ENCODE measurements at places on chromosomes 6 and 20. TPM values are rescaled to one million over a fixed set of nuclear protein-coding genes. Genes with fewer than 3 reads are reported as not detected.

DNA sequence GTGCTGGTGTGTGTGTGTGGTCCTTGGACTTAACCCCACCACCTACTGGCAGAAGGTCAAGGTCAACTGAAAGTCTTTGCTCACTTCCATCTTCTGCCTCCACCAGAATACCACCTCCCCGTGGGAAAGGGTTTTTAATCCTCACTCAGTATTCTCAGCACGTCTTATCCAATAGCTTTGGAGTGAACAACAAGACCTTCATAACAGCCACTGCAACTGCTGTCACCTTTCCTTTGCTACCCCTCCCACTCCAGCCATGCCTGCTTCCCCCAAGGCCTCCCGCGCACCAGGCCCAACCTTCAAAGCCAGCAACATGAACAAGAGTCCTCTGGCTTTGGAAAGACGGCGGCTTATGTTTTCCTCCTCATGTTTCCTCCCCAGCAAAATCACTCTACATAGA, 787 bp upstream of the BTN2A2 start:
- no peak overlapping the region for H3K27ac ChIP-seq
- no peak for DNase-seq
- no peak overlapping the region for H3K4me3 ChIP-seq
- H3K36me3 ChIP-seq: no peaks in the 10 kb centered on the region

- no peaks in the 10 kb centered on the region for H3K27me3 ChIP-seq
- H3K27ac ChIP-seq: no peak overlapping the region
- no peaks in the 10 kb centered on the region for H3K36me3 ChIP-seq
- no peaks in the 10 kb centered on the region for H3K4me1 ChIP-seq
These were observed 7.2 kb downstream of the UTRN start for GRCh38 chr6:144292372-144292771.

DNA sequence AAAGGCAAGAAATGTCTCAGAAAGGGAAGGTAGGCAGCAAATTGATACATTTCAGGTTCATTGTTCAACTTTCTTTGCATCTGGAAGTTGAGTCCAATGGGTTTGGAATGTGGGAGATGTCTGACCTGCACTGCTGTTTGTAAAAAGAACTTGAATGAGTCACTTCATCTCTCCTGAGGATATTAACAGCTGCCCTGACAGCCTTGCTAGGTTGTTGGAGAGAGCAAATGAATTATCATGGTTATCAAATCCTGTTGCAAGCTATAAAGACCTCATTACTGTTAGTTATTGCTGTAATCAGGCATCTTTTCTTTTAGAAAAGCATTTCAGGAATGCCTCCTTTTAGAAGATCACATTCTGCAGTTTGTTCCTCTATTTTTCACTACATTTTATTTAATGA, 23.0 kb upstream of the FLRT3 start:
- no peak overlapping the region for H3K27ac ChIP-seq
- H3K4me1 ChIP-seq: no peaks in the 10 kb centered on the region
- H3K4me3 ChIP-seq: no peak overlapping the region
- H3K36me3 ChIP-seq: no peaks in the 10 kb centered on the region
- no peaks in the 10 kb centered on the region for H3K27me3 ChIP-seq
- DNase-seq: no peak

- H3K4me3 ChIP-seq: no peak overlapping the region
- DNase-seq: no peak
- no peaks in the 10 kb centered on the region for H3K36me3 ChIP-seq
These were observed 14.3 kb downstream of the PARD6B start for GRCh38 chr20:50745634-50746137.

- no peak for DNase-seq
- no peaks in the 10 kb centered on the region for H3K27me3 ChIP-seq
- peak overlapping the region; percentile 91 for H3K27ac ChIP-seq
- peaks cover 5% of the 10 kb centered on the region for H3K36me3 ChIP-seq
- H3K4me3 ChIP-seq: peak overlapping the region; percentile 54
- H3K4me1 ChIP-seq: peaks cover 23% of the 10 kb centered on the region
These were observed 677 bp downstream of the NEURL2 start for GRCh38 chr20:45890077-45890984.

DNA sequence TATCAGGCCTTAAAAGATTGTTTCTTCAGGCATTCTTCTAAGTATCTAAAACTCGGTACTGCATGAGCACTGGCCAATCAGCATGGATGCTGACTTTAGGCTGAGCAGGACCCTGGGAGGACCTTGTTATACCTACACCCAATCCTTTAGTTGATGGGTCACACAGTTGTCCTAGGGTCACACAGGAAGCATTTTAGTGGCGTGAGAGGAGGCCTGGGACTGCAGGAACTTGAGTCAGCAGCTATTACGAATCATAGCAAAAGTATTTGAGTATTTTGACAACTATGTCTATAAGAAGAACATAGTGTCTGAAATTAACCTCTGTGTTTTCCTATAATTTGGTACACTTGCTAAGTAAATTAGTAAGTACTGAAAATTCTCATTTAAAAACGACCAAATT, 741.4 kb downstream of the HACE1 start:
- H3K36me3 ChIP-seq: no peaks in the 10 kb centered on the region
- no peak overlapping the region for H3K27ac ChIP-seq
- no peaks in the 10 kb centered on the region for H3K27me3 ChIP-seq
- no peak for DNase-seq

- no peaks in the 10 kb centered on the region for H3K36me3 ChIP-seq
- no peak overlapping the region for H3K4me3 ChIP-seq
- DNase-seq: no peak
- H3K4me1 ChIP-seq: no peaks in the 10 kb centered on the region
These were observed 309.2 kb upstream of the SPTLC3 start for GRCh38 chr20:12699374-12700228.

- H3K4me3 ChIP-seq: no peak overlapping the region
- H3K36me3 ChIP-seq: peaks cover 4% of the 10 kb centered on the region
- no peak for DNase-seq
- H3K27ac ChIP-seq: peak overlapping the region; percentile 95
- H3K27me3 ChIP-seq: no peaks in the 10 kb centered on the region
- H3K4me1 ChIP-seq: peaks cover 88% of the 10 kb centered on the region
These were observed 3.7 kb downstream of the TNFAIP3 start for GRCh38 chr6:137870744-137871247.

DNA sequence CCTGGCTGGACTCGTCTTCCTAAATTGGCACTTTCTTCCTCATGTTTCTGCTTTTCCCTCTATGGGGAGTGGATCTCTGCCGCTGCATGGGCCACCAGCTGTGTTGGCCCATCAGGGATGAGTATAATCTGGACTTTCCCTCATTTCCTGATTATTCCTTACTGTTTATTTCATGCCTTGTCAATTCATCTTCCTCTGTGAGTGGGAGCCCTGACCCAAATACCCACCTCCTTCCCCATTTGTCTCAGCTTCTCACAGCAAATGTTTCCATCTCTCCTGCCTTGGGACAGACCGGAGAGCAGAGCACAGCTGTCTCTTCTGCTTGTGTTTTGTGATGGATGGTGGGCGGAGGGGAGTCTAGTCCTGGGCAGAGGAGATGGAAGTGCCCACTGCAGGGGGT, 212.7 kb downstream of the UST start:
- H3K4me3 ChIP-seq: no peak overlapping the region
- H3K4me1 ChIP-seq: no peaks in the 10 kb centered on the region

DNA sequence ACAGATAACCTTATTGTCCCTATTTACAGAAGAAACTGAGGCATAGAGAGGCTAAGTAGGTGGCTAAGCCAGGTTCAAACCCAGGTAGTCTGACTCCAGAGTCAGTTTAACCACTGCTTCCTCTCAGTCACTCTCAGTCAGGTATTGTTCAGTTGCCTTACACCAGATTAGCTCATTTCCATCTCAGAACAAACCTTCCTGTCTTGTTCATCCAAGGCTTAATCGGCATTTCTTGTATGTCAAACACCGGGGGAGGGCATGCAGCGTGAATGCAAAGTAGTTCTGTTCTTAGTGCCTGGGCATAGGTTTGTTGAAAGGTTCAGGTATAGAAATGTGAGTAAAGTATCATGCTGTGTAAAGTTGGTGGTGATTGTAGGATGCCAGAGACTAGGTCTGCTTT, 51.7 kb downstream of the CTNNBL1 start:
- no peak overlapping the region for H3K27ac ChIP-seq
- no peak for DNase-seq
- no peaks in the 10 kb centered on the region for H3K4me1 ChIP-seq
- peaks cover 55% of the 10 kb centered on the region for H3K36me3 ChIP-seq
- H3K27me3 ChIP-seq: no peaks in the 10 kb centered on the region

DNA sequence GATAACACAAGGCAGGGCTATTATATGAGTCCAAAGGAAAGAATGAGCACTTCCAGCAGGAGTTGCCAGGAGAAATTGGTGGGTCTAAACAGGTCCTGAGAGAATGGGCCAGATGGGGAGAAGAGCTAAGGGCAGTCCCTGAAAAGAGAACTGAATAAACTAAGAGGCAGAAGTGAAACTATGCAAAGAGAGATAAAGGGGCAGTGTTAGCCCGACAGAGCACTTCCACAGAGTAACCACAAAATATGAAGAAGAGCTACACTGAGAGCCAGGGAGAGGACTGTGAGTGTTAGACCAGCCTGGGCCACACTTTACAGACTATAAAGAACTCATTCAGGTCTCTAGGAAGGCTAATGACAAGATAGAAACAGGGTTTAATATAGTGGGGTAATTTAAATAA, 43.8 kb downstream of the RALGAPA2 start:
- no peaks in the 10 kb centered on the region for H3K36me3 ChIP-seq
- no peaks in the 10 kb centered on the region for H3K27me3 ChIP-seq
- DNase-seq: no peak
- H3K4me3 ChIP-seq: no peak overlapping the region
- no peak overlapping the region for H3K27ac ChIP-seq

DNA sequence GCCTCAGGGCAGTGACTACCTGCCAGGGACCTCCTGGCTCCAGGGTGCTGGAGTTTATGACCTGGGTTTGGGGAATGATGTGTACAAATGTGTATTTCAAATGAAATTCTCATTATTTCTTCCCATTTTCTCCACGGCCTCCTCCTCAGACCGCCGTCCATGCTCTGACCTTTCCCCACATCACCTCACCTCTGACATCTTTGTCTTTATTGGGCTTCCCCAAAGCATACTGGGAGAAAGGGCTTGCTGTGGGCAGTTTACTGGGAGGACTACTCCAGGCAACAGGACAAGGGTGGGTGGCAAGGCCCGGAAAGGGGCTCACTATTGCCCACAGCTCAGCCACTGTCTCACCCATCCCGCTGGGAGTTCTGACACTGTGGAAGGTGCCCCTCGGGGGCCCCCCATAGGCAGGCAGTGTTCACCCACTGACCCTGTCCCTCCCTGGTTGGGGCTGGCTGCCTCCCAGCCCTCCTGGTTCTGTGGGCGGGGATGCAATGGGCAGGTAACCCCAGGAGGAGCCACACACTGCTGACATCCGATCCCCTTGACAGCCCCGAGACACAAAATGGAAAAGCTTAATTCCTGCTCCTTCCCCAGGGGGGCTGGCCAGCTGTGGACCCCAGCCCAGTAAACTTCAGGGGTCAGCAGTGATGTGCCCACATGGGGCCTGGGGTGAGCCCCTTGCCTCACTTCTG, 39.8 kb upstream of the CST7 start:
- H3K4me3 ChIP-seq: no peak overlapping the region
- H3K4me1 ChIP-seq: no peaks in the 10 kb centered on the region
- H3K27me3 ChIP-seq: no peaks in the 10 kb centered on the region
- no peaks in the 10 kb centered on the region for H3K36me3 ChIP-seq
- H3K27ac ChIP-seq: no peak overlapping the region

Gene TFAP2A
- total RNA-seq: 37.2 TPM

Gene PTCRA
- total RNA-seq: not detected

Gene ZBTB24
- 5.8 TPM for total RNA-seq

Gene IL17A
- total RNA-seq: not detected

Gene ZNF334
- 0.70 TPM for total RNA-seq

Gene GTSF1L
- not detected for total RNA-seq

Gene RSPH9
- total RNA-seq: not detected

Gene TREM1
- total RNA-seq: 2.3 TPM
